Hematopoietic multipotent progenitor cell treated with erythropoietin and hydrocortisone succinate and interleukin-3 and kit ligand, for 6 days (in vitro differentiated cells): ENCODE measurements at places on chromosomes 1 and 21.

DNA sequence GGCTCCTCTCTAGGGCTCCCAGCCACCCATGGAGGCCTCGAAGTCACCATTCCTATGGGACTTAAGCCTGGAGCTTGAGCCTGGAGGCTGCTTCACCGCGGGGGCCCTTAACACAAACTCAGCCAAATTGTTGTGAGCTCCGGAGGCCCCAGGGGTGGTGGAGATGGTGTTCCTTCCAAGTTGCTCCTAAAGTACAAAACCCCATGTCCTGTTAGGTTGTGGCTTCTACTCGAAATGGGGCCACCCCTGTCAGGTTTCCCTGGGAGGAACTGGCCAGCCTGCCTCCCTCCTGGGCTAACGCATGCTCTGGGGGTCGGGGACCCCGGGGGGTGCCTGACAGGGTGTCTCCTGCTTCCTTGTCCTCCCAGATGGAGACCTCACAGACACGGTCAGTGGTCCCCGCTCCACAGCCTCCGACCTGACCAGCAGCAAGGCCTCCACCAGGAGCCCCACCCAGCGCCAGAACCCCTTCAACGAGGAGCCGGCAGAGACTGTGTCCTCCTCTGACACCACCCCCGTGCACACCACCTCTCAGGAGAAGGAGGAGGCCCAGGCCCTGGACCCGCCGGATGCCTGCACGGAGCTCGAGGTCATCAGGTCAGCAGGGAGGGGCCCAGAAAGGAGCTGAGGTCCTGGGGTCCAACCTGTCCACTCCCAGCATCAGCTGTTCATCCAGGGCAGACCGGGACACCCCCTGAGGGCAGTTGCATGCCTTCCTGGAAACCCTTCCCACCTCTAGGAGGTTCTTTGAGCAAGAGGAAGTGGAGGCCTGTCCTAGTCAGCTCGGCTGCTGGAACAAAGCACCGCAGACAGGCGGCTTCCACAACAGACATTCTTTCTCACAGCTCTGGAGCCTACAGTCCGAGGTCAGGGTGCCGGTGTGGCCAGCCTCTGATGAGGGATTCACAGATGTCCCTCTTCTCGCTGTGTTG lies 10.8 kb upstream of the SLC25A34 start:
- no peak for DNase-seq

DNA sequence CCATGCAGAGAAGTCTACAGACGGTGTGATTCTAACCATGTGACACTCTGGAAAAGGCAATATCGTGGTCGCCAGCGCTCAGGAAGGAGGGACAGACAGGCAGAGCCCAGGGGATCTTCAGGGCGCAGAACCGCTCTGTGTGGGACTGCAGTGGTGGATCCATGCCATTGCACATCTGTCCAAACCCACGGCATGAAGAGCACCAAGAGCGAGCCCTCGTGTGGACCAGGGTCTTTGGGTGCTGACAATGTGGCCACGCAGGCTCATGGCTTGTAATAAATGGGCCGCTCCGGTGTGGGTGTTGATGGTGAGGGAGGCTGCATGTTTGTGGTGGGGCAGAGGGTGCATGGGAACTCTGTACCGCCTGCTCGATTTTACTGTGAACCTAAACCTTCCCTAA lies 25.3 kb upstream of the POFUT2 start:
- DNase-seq = no peak

- no peak for DNase-seq
Observed at GRCh38 chr1:78980511-78980910, 26.0 kb downstream of the ADGRL4 start.

GRCh38 chr1:54149734-54150133 lies 3.1 kb downstream of the CDCP2 start:
- no peak for DNase-seq

GRCh38 chr1:159012495-159012894 lies 2.8 kb downstream of the IFI16 start:
- DNase-seq = peak; percentile 77

DNA sequence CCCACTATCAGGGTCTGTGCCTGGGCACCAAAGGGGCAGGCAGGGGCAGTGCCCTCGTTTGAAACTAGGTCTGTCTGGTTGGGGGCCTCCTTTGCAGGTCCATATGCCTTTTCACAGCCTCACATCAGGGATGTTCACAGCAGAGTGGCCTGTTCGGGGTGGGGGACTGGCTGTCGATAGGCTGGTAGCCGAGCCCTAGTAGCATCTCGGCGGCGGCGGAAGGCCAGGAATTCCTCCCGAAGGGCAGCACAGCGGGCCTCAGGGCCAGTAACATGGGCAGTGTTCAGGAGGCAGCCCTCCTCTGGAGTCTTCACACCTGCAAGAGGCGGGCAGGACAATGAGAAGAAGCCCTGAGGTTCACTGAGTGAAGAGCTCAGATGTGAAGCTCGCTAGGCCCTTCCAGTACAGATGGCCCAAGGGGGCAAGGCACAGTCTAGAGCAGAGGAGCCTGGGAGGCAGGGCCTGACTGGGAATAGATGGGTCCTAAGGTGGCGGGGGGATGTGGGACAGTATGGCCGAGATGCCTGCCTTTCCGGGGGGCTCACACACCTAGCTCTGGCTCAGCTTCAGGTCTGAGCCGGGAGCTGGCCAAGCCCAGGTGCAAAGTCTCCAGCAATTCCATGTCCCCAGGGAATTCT lies 2.0 kb upstream of the TAGLN2 start:
- DNase-seq = no peak

GRCh38 chr1:78833491-78833890 lies 173.0 kb downstream of the ADGRL4 start:
- DNase-seq = no peak

DNA sequence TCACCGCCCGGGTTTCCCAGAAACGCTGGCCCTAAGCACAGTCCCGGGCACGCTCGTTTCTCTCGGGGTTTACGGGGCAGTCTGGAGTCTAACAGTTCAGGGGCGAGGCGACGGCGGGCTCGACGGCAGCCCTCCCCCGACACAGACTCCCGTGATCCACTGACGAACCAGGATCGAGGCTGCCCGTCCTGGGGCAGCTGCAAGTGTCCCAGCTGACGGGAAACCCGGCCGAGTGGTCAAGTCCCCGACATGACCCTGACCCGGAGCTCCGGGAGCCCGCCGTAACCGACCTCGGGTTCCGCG lies 494 bp downstream of the UBE2J2 start:
- DNase-seq = no peak

DNA sequence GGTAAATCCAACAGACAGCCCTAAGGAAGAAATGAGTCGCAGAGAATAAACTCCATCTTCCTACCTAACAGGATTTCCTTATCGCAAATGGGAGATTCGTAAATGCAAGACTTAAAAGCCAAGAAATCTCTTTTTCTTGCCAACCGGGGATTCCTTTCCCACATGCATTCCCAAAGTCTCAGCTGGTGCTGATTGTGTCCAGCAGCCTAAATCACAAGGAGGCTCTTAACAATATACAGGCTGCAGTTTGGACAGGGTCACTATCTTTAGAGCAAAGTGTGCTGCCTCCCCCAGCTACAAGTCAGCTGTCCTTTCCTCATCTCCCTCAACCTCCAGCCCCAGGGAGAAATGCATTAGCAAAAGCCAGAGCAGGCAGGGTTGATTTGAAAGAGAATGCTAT lies 189.8 kb upstream of the PLXNA2 start:
- DNase-seq = no peak

- no peak for DNase-seq
Observed at GRCh38 chr1:236132420-236133046, 9.8 kb upstream of the GPR137B start.

DNA sequence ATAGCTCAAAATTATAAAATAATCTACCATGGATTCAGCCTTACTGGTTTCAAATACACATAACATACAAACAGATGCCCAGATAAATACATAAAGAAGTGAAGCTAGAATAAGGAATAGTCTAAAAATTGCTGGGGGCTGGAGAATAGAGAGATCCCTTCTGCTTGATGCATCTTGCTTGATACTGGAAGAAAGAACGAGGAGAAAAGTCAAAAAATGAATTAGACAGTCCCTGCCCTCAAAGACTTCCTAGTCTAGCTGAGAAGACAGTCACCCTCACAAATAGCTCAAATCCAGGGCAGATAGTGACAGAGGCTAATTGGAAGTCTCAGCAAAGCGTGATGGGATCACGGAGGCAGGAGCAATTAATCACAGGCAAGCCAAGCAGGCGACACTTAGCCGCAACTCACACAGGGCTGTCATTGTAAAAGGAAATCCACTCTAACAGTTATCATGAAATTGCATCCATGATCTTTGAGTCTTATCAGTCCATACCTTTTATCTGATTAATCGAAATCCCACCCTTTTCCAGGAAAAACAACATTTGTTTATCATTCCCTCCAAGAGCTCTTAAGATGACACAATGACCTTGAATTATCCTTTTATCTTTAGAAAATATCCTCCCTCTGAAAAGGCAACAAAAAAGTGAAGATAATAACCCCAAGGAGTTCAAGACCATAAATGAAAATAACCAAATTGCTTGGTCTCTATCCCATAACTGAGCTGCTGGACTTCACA lies 59.7 kb upstream of the TIAM1 start:
- no peak for DNase-seq

DNA sequence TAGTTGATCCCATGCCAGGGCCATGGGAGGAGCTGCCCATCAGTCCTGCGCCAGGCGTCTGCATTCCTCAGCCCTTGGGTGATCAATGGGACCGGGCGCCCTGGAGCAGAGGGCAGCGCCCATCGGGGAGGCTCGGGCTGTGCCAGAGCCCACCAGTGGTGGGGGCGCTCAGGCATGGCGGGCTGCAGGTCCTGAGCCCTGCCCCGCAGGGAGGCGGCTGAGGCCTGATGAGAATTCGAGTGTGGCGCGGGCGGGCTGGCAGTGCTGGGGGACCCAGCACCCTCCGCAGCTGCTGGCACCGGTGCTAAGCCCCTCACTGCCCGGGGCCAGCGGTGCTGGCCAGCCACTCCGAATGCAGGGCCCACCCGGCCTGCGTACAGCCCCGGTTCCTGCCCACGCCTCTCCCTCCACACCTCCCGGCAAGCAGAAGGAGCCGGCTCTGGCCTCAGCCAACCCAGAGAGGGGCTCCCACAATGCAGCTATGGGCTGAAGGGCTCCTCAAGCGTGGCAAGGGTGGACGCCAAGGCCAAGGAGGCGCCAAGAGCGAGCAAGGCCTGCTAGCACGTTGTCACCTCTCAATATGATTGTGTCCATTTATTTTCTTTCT lies 238.1 kb upstream of the OLFM3 start:
- DNase-seq = no peak

DNA sequence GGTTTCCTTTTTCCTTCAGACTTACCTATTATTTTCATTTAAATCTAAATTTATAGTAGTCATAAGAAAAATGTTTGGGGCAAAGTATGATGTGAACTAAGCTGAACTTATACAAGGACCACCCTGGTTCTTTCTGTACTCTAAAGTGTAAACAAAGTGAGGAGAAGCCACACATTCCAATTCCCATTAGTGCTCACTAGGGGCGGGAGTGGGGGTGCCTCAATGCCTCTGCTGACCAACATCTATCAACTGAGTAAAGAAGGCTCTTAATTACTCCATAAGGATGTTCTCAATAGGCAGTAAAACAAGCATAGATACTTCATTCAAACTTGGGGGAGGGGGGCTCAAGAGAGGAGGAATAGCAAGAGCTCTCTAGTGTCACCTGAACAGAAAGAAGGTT lies 151.7 kb downstream of the CDC42BPA start:
- DNase-seq = no peak

DNA sequence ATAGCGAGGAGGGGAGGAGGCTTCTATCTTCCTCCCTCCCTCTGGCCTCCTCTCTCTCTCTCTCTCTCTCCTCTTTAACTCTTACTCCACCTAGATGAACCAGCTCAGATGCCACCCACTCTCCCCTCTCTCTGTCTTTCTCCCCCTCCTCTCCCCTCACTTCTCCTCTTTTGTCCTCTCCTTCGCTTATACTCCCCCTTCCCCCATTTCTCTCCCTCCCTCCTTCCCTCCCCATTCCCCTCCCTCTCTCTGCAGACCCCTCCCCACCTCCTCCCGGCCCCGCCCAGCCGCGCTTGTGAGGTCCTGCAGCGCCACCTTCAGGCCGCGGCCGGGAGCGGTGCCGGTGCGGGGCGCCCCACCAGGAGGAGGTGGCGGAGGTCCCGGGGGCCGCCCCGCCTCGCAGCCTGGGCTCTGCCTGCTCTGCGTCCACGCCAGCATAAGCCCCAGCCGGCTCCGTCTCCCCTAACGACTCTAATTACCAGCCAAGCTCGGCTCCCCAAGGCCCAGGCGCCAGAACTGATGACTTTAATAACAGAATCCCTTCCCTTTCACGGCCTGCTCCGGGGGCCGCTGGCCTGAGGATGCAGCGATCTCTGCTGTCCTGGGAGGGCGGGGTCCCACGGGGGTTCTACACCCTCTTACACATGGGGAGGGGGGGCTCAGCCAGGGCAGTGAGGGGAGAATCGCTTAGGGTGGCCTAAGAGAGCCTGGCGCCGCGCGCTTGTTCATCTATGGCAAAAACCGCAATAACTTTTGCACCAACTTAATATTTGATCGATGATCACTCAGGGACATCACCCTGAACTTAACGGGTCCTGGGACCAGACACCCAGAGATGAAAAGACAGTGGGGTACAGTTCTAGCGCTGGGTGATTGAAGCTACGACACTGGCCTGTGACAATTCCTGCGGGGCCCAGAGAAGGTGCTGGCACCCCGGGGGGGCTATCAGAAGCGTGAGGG lies 637.3 kb downstream of the MATN1 start:
- peak; percentile 41 for DNase-seq

DNA sequence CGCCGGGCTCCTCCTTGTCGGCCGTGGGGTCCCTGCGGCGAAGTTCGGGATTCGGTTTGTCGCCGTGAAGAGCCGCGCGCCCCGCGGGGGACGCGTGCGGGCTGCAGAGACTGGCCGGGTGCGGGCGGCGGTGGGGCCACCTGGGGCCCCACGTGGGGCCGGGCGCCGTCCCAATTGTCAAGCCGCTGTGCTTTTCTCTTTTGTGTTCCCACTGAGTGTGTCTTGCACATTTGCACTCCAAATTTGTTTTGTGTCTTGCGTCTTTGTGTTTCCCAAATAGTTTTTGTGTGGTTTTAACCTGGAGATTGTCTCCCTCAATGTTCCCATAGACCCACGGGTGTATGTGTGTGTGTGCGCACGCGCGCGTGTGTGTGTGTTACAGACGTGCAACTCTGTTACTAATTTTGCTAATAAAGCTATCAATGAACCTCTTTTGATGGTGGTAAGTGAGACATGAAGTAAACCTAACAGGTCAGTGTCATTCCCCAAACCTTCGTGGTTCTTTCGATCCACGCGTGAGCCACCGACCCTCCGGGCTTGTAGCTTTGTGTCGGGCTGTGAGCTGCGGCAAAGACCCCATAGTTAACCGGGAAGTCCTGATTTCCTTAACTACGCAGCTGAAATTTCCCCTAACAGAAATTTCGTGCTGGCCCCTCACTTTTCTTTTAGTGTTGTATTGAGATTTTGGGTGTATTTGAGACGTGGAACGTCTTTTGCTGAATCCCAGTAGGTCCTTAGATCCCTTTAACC lies 708 bp downstream of the PRDM2 start:
- peak; percentile 62 for DNase-seq

DNA sequence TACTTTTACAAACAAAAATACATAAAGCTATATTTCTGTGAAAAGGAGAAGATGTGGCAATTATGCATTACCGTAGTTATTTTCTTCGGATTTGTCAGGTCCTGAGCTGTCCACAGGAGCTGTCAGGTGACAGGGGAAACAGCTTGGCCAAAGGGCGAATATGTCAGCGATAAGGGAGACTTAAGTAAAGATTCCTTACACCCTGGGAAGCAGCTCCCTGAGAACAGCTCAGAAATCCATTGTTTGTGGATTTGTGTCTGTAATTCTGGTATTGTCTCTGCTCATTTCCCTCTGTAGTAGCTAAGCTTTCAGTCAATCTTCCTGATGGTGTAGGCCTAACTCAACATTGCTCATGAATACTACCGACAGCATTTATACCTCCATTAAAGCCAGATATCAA lies 7.1 kb upstream of the CD34 start:
- no peak for DNase-seq
